ENCODE measurements at places on chromosomes 1 and 21. TPM values are rescaled to one million over a fixed set of nuclear protein-coding genes. Genes with fewer than 3 reads are reported as not detected.

- H3K36me3 ChIP-seq = no peaks in the 10 kb centered on the region
- peaks cover 2% of the 10 kb centered on the region for H3K4me1 ChIP-seq
- no peaks in the 10 kb centered on the region for H3K27me3 ChIP-seq
Observed at GRCh38 chr1:236023926-236024565, 40.8 kb downstream of the NID1 start.

- H3K27ac ChIP-seq = no peak overlapping the region
- DNase-seq = no peak
- H3K36me3 ChIP-seq = no peaks in the 10 kb centered on the region
- no peaks in the 10 kb centered on the region for H3K27me3 ChIP-seq
- H3K4me3 ChIP-seq = no peak overlapping the region
- no peaks in the 10 kb centered on the region for H3K4me1 ChIP-seq
Observed at GRCh38 chr21:32529679-32530078, 55.6 kb downstream of the TCP10L start.

The VCAM1 gene
- total RNA-seq = 10.8 TPM

DNA sequence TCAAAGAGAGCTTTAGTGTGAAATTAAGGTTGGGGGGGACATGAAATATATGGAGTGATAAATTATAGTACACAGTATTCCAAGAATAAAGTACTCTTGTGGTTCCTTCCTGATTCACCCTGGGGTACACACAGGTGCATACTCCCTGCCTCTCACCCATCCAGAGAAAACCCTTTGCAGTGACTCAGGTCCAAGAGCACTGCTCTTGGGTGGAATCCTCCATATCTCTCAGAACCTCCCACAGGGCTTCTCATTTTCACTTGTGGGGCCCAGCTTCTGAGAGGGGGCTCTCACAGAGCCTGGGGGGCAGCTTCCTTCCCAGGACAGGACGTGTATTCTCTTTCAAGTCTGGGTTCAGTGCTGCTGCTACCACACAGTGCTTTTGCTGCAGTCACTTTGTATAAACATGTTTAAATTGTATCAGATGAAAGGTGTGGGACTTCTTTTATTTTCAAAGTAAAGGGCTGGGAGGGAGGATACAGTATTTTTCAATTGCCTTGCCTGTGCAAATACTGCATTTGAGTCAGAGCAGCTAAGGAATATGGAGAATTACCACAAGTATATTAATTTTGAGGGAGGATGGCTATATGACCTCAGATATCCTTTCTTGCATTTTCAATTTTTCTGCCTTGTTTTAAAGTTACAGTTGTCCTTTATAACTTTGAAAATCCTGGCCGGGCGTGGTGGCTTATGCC lies 24.9 kb upstream of the BMP8A start:
- peaks cover 12% of the 10 kb centered on the region for H3K36me3 ChIP-seq
- no peaks in the 10 kb centered on the region for H3K27me3 ChIP-seq
- H3K4me3 ChIP-seq = no peak overlapping the region

The HAO2 gene
- total RNA-seq = 143 TPM

- H3K4me1 ChIP-seq = peaks cover 6% of the 10 kb centered on the region
- no peak for DNase-seq
- no peaks in the 10 kb centered on the region for H3K27me3 ChIP-seq
Observed at GRCh38 chr1:6409053-6409452, 10.7 kb downstream of the HES2 start.

Measured in right lobe of liver (tissue), 6 donors.